GM06990 (cell line): ENCODE measurements at places on chromosomes 5 and 9.

DNA sequence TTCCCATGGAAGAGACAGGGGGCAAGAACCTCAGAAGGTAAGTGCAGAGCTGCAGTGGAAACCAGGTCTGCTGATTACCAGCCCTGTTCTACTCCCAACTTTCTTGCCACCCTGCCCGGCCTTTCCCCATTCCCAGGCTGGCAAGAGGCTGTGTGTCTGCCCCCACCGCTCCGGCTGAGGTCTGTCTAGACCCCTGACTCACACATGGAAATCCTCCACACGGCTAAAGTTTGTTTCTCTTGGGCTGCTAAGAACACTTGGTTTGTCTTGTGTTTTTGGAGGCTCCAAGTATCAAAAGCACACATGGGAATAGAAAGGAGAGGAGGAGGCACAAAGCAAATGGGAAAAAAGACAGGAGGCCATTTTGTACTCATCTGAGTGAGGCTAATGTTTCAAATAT lies 168.3 kb downstream of the GABBR2 start:
- no peak for DNase-seq

GRCh38 chr5:39283231-39283818 lies 64.0 kb upstream of the FYB1 start:
- DNase-seq: no peak

DNA sequence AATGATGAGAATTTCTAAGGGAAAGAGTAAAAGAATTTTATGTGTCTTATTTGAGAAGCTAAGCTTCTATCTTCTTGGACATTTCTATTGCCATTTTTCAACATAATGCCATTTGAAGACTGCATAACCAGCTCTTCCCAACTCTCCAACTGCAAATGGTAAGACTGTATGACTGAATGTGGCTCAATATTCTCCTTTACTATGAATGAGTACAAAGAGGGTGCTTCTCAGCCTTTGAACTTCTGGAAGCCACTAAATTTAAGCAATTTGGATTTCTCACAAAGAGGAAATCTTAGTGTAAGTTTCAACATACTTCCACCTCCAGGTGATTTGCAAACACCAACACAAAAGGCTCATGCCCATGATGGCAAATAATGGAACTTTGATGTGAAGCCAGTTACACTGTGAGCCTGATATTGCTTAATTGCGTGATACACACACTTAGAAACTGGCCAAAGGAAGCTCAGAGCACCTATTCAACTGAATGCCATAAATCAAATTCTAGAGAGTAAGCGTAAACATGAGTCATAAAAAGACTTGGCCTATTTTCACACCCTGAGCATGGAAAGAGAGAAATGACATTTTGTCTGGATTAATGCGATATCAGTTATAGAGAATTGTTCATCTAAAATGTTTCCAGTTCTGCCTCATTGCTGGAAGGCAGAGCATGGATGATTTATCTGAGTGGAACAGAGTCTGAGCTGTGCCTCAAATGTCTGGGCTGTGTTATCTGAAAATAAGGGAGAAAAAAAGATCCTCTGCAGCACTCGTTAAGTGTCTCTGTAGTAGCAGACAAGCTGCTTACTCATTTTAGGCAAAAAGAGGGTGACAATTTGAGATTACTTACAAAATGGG lies 145.3 kb downstream of the PLK2 start:
- no peak for DNase-seq

- no peak for DNase-seq
Observed at GRCh38 chr5:173050791-173051190, 5.4 kb upstream of the CREBRF start.

DNA sequence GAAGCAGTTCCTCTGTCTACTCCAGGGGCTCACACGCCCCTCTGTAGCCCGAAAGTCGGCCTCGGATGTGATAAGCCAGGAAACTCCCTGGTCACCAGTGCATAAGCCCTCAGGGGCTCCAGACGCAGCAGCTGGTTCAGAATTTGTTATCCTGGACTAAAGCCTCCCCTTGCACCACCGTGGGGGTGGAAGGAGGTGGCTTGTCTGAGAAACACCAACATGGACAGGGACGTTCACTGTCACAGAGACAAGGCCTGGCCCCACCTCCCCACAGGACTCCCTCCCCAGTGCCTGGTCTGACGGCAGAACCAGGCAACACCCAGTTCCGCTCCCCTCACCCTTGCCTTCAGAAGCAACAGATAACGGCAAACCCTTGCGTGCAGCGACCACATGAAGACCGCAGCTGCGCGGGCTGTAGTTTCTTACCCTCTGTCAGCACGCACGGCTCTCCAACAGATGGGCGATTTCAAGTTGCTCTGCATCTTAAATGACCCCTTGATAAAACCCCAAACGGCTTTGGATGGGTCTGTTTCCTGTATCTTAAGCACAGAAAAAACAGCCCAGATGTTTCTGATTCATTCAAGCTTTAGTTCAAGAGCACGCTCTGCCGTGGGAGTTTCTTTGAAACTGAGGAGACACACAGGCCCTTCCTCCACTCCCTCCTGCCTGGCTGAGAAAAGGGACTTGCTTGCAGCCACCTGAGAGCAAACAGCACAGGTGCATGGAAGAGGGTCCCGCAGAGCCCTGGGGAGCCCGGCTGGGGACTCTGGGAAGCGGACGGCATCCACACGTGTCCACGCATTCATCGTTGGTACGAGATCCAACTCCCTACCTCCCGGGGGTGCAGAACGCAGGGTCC lies 44.7 kb upstream of the NKD2 start:
- no peak for DNase-seq

- DNase-seq: no peak
Observed at GRCh38 chr9:33227741-33228140, 12.2 kb upstream of the SPINK4 start.

DNA sequence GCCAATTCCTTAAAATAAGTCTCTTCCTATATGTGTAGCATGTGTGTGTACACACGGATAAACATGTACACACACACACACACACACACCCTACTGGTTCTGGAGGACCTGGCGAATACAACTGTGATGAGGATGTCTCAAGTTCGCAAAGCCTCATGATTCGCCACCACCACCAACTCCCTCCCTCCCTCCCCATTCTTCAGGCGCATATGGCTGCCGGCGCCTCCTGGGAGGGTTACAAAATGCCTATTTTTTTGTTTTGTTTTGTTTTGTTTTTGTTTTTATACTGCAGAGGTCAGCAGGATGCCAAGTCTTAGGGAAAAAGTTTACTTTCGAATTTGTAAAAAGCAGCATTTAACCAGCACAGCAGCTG lies 88.0 kb downstream of the DAP start:
- DNase-seq: no peak

DNA sequence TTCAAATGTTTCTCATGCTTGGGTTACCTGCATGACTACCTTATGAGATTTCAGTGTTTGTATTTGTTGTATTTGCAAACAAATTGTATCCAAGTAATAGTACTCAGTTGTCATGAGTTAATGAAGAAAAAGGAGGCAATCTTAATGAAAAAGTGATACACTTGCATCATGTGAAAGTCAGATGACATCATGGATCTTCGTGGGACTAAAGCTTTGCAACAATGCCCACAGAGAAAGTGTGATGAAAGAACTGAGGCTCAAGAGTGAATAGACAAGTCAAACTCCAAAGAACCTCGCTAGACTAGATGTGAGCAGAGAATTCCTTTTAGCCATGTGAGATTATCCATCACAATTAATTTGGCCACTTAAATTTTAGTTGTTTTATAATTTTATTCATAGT lies 75.4 kb upstream of the ADRB2 start:
- no peak for DNase-seq

DNA sequence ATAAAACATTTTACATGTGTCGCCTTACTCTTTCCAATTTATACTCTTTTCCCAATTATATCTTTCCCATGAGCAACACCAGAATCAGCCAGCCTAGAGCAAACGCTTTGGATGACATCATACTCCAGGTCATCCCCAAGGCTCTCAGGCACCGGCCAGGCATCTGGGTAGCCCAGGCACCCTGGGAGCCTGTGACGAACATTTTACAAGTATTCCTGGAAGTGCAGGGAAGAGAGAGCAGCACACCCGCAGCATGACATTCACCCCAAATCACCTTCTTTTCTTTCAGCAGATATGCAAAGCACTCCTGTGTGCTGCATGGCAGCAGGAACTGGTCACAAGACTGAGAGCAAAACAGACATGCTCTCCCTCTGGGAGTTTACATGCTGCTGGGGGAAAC lies 75.7 kb upstream of the SMIM23 start:
- no peak for DNase-seq

- DNase-seq: no peak
Observed at GRCh38 chr5:91114658-91115057, 268.5 kb downstream of the ARRDC3 start.

DNA sequence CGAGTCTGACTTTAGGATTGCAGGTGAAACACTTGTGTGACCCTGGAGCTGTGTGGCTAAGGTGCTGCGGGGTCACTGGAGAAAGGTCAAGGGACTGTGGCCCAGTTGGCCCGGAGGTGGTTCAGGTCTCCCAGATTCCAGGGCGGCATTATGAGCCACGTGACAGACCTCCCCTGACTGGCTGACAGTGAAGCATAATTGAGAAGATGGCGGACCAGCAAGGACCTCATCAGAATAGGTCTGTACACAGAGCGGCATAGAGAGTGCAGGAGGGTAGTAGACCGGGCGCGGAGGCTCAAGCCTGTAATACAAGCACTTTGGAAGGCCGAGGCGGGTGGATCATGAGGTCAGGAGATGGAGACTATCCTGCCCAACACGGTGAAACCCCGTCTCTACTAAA lies 815 bp upstream of the ODF2 start:
- no peak for DNase-seq

DNA sequence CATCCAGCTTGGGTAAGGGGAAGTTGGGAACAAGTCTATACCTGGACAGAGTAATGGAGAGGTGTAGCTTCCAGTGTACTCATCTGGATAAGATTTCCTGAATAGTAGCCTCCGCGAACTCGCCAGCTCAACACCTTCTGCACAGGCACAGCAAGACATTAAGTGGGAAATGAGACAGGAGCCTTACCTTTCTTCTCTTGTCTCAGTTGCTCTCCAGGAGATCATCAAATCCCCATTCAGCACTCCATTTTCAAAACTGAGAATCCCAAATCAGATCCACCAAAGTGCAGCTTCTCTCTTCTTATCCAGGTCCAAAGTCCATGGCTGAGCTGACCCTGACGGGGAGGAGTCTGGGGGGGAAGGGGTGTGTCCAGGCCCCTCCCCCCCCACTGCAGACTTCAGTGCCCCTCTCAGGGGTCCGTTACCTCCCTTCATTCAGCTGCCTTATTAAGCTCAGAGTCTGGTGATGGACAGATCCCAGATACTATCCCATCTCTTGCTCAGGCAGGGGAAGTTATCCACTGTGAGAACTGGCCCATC lies 5.9 kb upstream of the MGAT1 start:
- no peak for DNase-seq

- no peak for DNase-seq
Observed at GRCh38 chr5:169701910-169702451, 64.9 kb downstream of the DOCK2 start.

DNA sequence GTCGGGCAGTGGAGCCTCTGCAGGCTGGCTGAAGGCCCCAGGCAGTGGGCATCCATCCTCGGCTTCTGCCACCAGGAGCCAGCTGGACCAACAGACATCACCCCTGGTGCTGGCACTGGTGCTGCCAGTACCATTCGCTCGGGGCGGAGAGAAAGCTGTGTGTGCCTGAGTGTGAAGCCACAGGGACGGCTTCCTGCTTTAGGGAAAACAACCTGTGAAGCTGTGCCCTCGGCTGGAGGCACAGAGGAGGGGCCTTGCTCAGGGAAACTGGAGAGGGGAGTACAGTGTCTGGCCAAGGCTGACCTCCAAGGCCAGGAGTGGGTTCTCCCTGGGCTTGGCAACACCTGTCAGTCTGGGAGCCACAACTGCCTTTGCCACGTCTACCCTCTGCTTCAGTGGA lies 38.3 kb downstream of the NEK6 start:
- DNase-seq: no peak

GRCh38 chr5:90015584-90016018 lies 394.0 kb downstream of the CETN3 start:
- peak; percentile 56 for DNase-seq

DNA sequence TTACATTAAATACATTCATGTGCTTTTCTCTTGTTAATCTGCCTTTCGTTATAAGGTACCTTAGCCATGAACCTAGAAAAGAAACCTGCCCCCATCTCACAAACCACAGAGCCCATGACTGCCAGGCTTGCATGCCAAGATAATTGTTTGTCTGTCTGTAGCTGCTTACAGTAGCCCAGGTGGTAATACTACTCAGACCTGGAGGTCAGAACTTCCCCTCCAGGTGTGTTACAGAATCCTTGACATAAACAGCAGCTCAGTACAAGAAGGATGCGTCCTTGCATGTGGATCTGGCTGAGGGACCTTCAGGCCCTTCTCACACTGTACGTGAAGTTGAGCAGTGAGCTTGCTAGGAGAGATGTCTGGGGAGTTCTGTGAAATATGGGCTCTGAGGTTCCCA lies 291.4 kb downstream of the CSNK1G3 start:
- no peak for DNase-seq

DNA sequence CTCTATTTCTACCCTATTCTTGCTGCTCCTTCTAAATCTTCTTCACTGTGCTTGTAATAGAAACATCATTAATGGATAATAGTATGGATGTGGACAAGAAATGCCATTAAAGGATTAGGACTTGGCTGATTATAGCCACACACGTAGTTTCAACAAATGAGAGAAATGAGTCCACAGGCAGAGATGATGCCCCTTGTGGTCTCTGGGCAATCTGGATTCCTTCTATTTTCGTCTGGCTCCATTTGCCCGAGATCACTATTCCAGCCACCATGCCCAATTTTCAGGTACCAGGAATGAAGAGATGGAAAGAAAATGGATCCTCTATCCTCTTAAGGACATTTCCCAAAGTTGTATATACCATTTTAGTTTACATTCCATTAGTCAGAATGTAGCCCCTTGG lies 13.2 kb downstream of the VLDLR start:
- DNase-seq: no peak

DNA sequence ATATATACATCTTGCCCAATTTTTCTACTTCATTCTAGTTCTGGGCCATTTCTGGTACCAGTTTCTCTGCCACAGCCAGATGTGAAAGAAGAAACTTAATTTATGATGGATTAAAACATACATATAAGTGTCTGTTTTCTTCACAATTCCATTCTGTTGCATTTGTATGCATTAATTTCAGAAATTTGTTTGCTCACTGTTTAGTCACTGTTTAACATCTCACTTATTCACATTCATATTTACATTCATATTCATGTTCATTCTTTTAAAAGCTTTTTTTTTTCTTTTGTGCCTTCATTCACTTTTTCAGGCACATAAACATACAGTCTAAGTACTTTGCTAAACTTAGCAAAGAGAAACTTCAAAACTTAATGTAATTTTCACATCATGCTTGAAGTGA lies 684.0 kb upstream of the CDH9 start:
- no peak for DNase-seq

- DNase-seq: no peak
Observed at GRCh38 chr9:112771359-112772214, 21.0 kb downstream of the SNX30 start.

DNA sequence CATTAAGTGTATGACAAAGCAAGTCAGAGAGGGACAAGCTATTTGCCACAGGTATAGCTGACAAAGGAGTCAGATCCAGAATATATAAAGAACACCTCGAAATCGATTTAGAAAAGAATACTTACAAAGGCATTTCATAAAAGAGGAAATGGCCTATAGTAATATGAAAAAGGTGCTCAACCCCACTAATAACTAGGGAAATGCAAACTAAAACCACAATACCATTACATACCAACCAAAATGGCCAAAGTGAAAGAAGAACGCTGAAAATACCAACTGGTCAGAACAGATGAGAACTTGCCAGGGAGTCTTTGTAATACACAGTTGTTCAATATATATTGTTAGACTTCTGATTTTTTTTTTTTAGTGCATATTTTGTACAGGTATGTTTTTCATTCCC lies 152.9 kb downstream of the CDC42SE2 start:
- DNase-seq: peak; percentile 29

GRCh38 chr5:82004511-82004910 lies 32.7 kb downstream of the ATG10 start:
- DNase-seq: no peak

GRCh38 chr9:108961151-108961550 lies 27.0 kb downstream of the ABITRAM start:
- DNase-seq: no peak
